ENCODE measurements at places on chromosomes 11 and 22. TPM values are rescaled to one million over a fixed set of nuclear protein-coding genes. Genes with fewer than 3 reads are reported as not detected.
A peak's percentile ranks its signal among the peaks of the same experiment; 100 is the strongest.

The MFRP gene
- not detected for total RNA-seq

- DNase-seq, result no peak
Measured at GRCh38 chr11:36300650-36301049, 4.6 kb downstream of the PRR5L start.

- DNase-seq, result no peak
Measured at GRCh38 chr11:123041185-123041584, 20.8 kb downstream of the HSPA8 start.

DNA sequence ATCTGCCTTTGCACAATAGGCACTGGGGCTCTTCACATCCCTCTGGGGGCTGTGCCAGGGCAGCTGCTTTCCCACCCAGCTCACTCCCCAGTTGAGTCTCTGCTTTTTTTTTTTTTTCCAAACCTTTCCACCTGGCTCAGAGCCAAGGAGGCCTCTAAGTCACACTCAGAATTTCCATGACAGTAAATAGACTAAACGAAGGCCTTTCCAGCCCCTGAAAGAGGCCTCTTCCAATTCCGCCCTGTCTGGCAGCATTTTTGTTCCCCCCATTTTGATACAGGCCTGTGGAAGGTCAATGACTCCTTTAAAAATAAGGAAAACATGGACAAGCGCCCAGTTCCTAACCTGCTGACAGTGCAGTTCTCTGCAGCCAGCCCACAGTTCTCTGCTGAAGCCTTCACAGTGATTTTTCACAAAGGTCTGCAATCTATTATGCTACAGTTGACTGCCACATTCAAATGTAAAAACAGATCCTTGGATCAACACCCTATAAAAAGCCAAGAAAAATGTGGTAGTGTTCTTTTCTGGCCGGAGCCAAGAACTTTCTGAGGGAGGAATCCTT is 107.5 kb upstream of the SESN3 start:
- DNase-seq, result no peak

GRCh38 chr11:68118706-68119448 is 2.3 kb downstream of the CHKA start:
- no peak for DNase-seq

DNA sequence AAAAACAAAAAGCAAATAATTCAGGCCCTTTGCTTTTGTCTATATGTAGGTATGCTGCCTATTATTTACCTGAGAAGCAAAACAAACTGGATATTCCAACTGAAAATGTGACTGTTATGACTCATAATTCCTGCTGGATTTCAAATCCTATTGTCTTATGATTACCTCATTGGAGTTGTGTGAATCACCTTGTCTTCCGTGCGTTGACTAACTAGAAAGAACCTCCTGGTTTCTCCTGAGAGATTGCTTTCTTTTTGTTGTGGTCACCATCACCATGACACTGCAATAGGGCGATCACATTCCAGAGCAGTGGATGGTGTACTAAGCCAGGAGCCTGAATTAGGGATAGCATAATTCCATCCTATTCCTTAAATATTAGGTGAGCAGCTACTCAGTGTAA is 23.0 kb upstream of the EXPH5 start:
- DNase-seq, result no peak

The SHANK3 gene
- total RNA-seq, result 0.61 TPM

- no peak for DNase-seq
Measured at GRCh38 chr22:36467042-36467810, 14.2 kb downstream of the TXN2 start.

DNA sequence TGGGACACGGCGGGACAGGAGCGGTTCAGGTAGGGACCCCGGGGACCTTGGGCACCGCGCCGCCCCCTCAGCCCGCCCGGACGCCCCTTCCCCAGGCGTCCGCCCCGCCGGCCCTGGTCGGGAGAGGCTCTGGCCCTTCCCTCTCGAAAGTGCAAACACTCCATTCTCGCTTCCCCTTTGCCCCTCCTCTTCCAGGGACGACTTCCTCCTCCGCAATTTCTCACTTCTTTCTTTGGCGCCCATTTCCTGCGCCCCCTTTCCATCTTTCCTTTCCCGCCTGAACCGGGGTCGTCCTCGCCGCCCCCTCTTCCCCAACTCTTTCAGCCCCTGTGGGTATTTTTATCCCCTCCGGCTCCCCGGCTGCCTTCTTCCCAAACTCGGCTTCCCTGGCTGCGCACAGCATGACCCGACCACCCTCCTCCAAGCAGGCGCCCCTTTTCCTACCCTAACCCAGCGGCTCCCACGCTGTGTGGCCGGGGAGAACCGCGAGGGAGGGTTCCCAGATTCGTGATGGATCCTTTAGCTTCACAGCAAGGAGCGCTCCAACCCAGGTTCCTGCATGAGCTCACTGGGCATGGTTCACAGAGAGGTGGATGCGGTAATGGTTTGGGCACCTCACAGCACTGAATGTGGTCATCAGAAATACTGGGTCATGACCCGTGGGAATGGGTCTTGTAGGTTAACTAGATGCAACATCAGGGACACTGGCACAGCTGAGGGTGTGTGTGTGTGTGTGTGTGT is 689 bp downstream of the RAB39A start:
- DNase-seq, result peak; percentile 16

- DNase-seq, result peak; percentile 82
Measured at GRCh38 chr22:36506637-36507517, at the start of gene FOXRED2. FOXRED2 (minus strand) TSS chr22:36507040; CDS start chr22:36506422, 618 bp downstream.

- DNase-seq, result peak; percentile 21
Measured at GRCh38 chr11:18322818-18323570, 627 bp downstream of the GTF2H1 start.

The ADORA2A gene
- 77.4 TPM for total RNA-seq

- DNase-seq, result no peak
Measured at GRCh38 chr22:43441216-43441615, 29.4 kb downstream of the MPPED1 start.

- DNase-seq, result no peak
Measured at GRCh38 chr11:86931548-86932258, 23.5 kb downstream of the FZD4 start.

The UCP3 gene
- 0.90 TPM for total RNA-seq

GRCh38 chr11:116473206-116473769 is 299.5 kb downstream of the BUD13 start:
- DNase-seq, result no peak

DNA sequence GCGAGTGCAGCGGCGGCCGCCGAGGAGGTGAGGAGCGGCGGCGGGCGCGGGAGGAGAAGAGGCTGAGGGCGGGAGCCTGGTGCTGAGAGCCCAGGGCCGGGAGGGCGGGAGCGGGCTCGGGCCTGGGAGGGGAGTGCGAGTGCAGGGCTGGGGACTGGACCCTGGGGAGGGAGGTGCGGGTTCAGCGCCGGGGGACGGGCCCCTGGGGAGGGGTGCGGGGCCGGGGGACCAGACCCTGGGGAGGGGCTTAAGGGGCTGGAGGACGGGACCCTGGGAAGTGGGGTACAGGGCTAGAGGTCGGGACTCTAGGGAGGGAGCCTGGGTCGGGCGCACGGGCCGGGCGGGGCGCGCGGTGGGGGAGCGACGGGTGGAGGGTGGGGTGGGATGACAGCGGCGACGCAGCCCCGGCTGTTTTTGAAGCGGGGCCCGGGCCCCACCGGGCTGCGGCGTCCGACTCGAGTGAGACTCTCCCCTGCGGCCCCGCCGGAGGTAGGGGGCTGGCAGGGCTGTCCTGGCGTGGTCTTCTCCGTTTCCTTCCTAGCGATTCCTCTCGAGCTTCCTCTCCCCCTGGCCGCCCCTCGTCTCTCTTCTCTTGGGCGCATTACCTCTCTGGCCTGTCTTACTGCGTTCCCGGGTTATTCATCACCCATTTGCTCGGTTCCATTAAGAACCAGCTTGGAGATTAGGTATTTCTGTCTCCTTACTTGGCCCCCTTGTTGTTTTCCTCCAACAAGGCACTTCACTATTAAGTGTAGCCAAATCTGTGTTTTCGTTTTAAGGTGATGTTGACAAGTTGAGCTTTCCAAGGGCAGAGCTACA is 754 bp downstream of the NUP50 start:
- DNase-seq, result peak; percentile 36

The CD3D gene
- 1,261 TPM for total RNA-seq

DNA sequence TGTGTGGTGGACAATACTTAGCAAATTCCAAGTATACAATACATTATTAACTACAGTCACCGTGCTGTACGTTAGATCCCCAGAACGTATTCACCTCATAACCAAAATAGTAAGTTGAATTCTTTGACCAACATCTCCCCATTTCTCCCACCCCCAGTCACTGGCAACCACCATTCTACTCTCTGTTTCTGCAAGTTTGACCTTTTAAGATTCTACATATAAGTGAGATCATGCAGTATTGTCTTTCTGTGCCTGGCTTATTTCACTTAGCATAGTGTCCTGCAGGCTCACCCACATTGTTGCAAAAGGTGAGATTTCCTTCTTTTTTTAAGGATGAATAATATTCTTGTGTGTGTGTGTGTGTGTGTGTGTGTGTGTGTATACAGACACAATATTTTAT is 59.1 kb downstream of the IRAG1 start:
- DNase-seq, result no peak

DNA sequence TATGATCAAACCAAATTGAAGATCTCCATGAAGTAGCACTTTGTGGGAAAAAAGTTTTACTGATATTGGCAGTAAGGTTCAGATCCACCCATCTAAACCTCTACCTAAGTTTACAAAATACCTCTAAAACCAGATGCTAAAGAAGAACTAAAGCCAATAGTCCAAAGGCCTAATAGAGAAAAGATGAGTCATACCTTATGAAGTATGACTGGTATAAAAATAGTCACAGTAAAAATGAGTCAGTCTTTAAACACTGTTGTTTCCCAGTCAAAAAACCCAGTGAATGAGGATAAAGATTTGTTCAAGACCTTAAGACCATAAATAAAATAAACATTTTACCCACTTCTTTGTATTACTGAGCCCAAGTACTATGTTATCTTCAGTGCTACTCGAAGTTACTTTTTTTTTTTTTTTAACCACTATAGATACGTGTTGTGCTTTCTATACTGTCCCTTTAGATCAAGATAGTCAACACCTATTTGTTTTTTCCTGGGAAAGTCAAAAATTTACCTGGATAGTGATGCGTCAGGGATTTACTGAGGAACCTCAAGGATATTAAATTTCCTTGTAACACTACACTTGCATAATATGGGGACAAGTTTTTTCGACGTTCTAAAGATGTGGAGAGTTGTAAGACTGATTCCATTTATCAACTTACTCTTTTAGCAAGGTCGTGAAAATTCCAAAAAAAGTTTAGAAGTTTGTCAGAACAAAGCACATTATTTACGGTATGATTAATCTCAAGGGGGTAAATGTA is 87.3 kb downstream of the CCDC73 start:
- DNase-seq, result no peak

The HEPACAM gene
- under 0.01 TPM for total RNA-seq

GRCh38 chr11:31987118-31988005 is 103.5 kb upstream of the RCN1 start:
- peak; percentile 1 for DNase-seq

The ACR gene
- not detected for total RNA-seq

GRCh38 chr11:74338963-74339362 is 27.5 kb upstream of the P4HA3 start:
- no peak for DNase-seq

The RFPL3 gene
- total RNA-seq, result not detected

DNA sequence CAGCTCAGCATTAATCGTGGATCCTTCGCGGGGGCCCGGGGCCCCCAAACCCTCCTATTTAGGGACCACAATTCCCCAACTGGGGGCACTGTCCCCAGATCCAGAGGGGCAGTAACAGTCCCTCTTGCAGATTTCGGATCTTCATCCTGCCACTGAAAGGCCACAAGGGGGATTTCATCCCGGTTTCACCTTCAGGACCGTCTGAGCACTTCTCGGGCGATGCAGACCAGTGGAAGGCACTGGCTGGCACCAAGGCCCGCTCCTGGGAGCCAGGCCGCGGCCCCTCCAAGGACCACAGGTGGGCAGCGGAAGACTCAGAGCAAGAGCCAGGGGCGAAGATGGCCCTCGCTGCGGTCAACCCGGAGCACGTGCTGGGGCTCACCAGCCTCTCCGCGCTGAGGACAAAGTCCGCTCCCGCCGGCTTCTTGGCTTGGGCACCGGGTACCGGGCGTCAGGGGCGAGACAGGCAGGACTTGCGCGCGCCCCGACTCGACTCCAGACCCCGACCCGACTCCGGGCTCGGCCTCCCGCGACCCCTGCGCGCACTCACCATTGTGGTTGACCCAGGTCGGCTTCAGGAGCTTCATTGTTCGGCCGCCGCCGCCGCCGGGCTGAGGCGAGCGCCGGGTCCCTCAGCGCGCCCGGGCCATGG is 517 bp downstream of the HIRA start:
- no peak for DNase-seq

The PTPRJ gene
- 7.5 TPM for total RNA-seq

GRCh38 chr22:49205483-49205800 is 622.2 kb downstream of the BRD1 start:
- no peak for DNase-seq

The GLYAT gene
- not detected for total RNA-seq

DNA sequence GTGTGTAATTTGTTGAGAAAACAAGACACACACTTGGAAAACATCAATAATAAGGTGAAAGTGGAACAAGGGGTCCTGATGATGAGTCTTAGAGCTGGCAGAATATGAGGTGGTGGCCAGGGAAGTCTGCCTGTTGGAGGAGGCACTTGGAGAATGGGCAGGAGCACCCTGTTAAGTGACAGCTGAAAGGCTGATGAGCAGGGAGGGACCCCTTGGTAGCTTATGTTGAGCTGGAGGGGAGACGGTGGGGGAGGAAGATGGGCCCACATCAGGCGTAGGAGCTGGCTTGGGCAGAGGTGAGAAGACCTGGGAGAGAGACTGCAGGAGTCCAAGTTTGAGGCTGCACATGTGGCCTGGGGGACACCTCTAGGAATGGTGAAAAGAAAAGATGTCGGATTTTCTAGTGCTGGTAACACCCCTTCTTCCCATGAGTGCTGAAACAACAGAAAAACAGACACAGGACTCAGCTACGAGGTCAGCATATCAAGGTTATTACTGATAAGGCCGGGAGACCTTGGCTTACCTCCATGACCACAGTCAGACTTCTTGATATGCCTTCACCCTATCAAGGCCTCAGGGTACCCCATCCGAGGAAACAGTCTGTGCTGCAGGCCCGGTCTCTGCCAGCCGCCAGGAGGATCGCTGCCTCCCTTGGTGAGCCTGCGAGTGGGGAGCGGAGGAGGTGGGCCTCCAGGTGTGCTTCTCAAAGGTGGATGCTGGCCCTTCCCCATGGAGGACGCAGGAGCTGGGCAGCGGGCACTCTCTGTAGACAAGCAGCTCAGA is 14.3 kb upstream of the C11orf96 start:
- no peak for DNase-seq

The EFEMP2 gene
- total RNA-seq, result 11.9 TPM

All from thymus (tissue), 14 donors.